ENCODE measurements at places on chromosomes 12 and 14.

- DNase-seq, result no peak
Measured at GRCh38 chr12:110537605-110538409, 35.7 kb downstream of the RAD9B start.

- no peak for DNase-seq
Measured at GRCh38 chr12:43148691-43149090, 403.3 kb downstream of the ADAMTS20 start.

GRCh38 chr14:51394384-51394783 is 154.3 kb downstream of the TMX1 start:
- DNase-seq, result no peak

DNA sequence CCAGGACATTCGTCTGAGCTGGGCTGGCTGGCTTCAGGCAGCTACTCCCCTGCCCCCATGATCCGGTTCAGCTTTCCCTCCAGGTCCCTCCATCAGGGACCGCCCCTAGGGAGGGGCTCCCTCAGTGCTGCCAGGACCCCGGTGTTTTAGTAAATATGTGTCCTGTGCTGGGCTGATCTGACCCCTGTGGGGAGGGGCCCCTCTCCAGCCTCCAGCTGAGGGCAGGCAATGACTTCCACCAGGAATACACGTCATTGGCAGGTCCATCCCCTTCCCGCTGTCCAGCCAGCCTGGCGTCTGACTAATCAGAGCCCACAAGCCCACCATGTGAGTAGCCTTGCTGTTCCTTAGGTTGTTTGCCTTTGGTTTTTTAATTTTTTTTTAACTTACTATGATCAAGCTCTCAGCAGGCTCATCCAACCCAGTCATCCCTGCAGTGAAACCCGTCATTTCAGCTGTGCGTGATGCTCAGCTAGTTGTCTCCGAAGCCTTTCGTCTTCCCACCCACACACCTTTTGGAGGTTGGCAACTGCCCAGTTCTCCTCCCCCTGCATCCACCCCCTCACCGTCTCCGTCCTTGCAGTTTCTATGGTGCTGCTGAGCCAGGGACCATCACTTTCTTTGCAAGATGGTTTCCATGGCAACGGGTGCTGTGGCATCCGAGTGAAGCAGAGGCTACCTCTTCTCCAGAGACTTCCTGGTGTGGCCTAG is 16.0 kb upstream of the SERPINA4 start:
- no peak for DNase-seq

- DNase-seq, result no peak
Measured at GRCh38 chr14:51954657-51955056, 34.7 kb upstream of the RTRAF start.

- DNase-seq, result no peak
Measured at GRCh38 chr12:95304673-95305198, 87.1 kb downstream of the VEZT start.

GRCh38 chr12:48782457-48783395 is 6.2 kb downstream of the ADCY6 start:
- no peak for DNase-seq
